ENCODE measurements at places on chromosomes 11 and 22.
A peak's percentile ranks its signal among the peaks of the same experiment; 100 is the strongest.

DNA sequence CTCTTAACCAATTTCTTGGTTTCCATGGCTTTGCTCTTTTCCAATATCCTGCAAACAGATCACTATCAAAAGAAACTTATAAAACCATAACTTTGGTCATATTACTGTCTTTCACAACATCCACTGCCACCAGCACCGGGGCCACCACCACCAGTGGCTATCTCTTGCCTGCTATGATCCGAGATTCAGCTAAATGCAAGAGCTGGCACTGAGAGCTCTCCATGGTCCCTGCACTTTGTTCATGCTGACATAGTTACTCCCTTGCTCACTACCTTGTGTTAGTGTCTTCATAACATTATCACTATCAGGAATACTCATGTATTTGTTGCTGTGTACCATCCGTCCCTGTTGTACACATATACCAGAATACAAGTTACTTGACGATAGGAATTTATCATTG, 299.0 kb downstream of the ETS1 start:
- no peak for DNase-seq

- no peak for DNase-seq
Observed at GRCh38 chr11:57735619-57736298, 5.5 kb upstream of the SELENOH start.

- no peak for DNase-seq
Observed at GRCh38 chr11:118064956-118065355, 11.9 kb upstream of the TMPRSS4 start.

DNA sequence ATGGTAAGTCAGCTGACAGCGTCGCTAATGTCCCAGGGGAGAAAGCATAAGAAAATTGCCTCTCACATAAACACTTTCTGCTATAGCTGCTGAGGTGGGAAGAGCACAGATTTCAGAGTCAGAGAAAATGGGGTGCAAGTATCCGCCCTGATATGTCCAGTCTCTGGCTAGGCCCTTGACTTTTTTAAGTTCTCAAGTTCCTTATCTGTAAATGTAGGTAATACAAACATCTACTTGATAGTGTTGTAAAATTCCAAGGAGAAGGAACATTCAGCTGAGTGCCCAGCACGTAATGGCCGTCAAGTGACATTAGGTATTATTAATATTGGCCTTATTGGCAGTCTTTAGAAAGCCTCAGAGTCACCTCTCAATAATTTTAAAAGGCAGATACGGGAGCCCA, 143.6 kb downstream of the NTM start:
- no peak for DNase-seq

GRCh38 chr22:38753948-38754750, 1.6 kb downstream of the SUN2 start:
- DNase-seq: peak; percentile 74

GRCh38 chr22:50513175-50513574, 5.2 kb downstream of the NCAPH2 start:
- no peak for DNase-seq

- DNase-seq: no peak
Observed at GRCh38 chr11:96841792-96842191, 452.0 kb downstream of the JRKL start.

DNA sequence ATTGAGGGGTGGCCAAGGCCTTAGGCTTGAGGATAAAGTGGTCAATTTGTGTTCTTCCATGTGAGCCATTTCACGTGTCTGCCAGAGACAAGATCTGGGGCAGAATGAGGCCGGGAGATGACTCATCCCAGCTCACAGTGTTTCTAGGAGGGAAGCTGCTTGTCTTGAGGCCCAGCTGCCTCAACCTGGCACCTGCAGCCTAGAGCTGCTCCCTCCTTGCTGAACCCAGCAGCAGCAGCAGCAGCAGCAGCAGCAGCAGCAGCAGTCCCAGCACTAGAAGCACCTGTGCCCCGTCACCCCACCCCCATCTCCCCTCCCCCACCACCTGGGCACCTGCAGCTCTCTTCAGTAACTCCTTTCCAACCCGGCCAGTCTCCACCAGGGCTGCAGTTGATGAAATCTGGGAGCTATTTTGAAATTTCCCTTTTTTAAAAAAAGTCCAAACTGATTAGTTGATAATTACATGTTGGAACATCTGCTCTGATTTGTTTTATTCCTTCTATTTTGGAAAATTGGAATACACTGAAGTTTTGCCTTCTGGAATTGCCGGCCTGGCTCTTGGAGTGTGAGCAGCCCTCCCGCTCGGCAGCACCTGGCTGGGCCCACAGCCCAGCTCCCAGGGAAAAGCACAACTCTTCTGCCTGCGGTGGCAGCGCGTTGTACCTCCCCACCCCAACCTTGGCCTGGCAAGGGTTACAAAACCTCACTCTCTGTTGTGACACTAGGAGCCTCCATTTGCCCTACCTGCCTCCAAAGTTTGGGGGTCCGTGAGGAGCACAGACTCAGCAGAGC, 143.5 kb downstream of the NXPE2 start:
- no peak for DNase-seq

DNA sequence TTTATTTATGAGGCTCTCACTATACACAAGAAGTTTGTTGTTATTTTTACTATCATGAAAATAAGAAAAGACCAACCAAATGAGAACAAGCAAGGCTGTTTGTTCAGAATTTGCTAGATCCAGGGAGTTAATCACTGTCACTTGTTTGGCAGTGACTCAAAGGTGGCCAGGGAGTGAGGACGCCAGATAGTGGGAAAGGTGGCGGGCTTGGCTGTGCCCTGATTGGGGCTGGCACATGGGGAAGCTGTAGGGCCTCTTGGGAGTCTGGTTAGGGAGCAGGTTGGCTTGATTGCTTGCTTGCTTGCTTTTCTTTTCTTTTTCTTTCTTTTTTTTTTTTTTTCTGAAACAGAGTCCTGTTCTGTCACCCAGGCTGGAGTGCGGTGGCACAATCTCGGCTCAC, 53.1 kb upstream of the SLC22A12 start:
- no peak for DNase-seq

DNA sequence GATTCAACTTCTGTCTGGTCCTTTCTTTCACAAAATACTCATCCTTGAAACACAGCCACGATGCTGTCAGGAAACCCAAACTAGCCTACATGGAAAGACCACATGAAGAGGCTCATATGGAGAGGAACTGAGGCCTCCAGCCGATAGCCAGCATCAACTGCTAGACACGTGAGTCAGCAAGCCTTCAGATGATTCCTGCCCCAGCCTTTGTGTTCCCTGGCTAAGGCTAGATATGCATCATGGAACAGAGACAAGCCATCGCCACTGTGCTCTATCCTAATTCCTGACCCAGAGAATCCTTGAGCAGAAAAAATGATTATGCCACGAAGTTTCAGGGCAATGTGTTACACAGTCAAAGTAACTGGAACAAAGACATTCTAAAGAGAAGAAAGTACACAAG, 75.5 kb downstream of the ENTHD1 start:
- no peak for DNase-seq

DNA sequence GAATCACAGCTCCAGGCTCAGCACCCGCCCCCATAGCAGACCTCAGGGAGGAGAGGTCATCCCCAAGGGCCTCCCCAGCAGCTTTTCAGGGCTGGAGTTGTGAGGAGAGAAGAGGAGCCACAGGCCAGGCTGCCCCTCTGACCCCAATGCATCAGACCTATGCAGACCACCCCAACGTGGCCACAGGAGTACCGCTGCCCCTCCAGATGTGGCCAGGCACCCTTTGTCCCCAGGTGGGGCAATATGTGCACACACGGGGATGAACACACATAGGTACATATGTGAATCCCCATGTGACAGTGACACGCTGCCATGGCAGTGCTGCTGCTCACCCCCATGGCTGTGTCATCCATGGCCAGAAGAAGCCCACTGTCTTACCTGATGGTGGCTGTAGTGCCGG, 10.9 kb downstream of the USH1C start:
- no peak for DNase-seq

DNA sequence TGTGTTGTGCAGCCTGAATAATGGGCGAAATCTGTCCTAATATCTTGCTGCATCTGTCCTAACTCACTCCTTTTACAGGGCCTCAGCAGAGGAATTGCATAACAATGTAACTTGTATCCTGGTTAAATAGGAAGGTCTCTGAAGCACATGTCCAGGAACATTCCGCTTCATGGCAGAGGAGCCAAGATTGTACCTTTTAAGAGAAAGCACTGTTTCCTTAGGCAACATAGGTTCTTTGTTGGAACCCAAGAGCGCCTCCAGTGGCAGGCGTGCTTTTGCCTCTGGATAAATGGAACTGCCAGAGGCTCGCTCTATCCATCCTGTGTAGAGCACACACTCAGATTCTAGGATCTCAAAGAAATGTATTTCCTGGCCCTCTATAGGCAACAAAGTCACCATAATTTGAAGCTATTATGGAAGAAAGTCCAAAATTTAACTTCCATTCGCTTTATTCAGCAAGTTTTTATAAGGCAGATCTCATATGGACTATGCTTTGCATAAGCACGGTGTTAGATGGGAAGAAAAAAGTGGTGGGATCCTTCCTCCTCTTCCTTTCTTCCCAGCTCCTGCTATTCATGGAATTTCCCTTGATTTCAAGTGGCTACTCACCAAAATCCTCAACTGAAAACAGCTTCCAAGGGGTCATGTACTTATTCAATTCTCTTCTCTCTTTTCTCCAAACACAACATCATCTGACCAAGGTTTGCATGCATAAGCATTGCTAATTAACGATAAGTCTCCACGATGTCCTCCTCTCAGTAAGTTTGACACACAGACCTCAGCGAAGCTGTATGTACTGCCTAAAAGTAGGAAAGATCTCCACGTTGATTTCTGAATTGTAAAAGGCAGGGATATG, at the start of gene BLID:
Gene BLID (minus strand): TSS at position 692 of the 856 bp plus-strand sequence. CDS start 293 bp downstream, at position 399.
- peak; percentile 32 for DNase-seq

- no peak for DNase-seq
Observed at GRCh38 chr11:75700940-75701339, 16.7 kb upstream of the MOGAT2 start.

- DNase-seq: no peak
Observed at GRCh38 chr11:125957618-125958332, 11.9 kb downstream of the VSIG10L2 start.

- DNase-seq: peak; percentile 42
Observed at GRCh38 chr11:71086687-71087258, 165.6 kb downstream of the SHANK2 start.

- DNase-seq: peak; percentile 57
Observed at GRCh38 chr11:12845739-12846358, 163.3 kb upstream of the RASSF10 start.

DNA sequence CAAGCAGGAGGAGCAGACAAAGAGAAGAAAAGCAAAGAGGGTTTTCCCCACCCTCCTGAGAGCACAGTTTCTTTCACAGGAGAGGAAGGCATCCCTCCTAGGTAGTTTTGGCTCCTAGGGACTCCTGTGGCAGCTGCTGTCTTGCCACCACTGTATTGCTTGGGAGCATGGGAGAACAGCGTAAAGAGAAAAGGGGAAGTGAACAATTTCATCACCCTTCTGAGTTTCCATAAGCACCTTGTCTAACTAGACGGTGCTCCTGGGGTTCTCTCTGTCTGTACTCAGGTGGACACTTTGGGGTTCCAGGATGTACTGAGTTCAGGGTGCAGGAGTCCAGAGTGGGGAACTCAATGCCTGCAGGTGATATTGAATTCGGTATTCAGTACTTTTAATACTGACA, 1430.5 kb downstream of the TBC1D22A start:
- no peak for DNase-seq

DNA sequence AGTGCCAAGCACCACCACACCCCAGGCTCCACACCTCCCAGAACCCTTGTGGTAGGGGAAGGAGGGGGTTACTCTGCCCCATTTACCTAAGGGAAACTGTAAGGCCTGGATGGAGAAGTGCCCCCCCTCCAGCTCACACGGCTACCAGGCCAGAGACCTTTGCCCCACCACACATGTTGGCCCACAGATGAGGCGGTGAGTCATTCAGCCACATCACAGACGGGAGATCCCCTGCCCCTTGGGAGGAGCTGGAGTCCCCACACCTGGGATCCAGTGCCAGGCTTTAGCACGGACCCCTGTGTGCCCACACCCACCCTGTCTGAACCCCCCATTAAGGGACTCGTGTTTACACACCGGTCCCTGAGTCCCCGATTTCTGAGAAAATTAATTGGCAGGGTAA, 24.9 kb downstream of the CDKN1C start:
- peak; percentile 63 for DNase-seq
